NCI-H1930 (cell line): ENCODE measurements at places on chromosomes 7 and 10.

DNA sequence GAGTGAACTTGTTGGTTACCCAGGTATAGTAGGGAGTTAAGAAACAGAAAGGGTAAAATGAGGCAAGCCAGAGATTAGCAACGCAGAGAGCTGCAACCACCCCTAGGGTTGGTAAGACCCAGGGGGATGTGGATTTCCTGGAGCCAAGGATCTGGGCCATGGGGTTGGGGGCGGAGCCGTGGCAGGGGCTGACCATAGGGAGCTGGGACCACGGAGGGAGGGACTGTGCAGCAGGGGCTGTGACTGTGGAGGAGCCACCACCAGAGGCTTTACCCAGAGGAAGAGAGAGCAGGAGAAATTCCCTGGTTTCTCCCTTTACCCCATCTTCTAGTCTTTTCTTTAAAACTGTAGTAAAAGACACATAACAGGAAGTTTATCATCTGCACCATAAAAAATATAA, 58.6 kb upstream of the BAIAP2L1 start:
- DNase-seq: no peak

- no peak for DNase-seq
These were observed 192.1 kb upstream of the MGMT start for GRCh38 chr10:129274748-129275474.

- no peak for DNase-seq
These were observed 1.3 kb downstream of the STK17A start for GRCh38 chr7:43584195-43584586.

- no peak for DNase-seq
These were observed at the start of gene PKD2L1 for GRCh38 chr10:100330079-100330478. PKD2L1 (minus strand) TSS chr10:100330228; CDS start chr10:100330103, 125 bp downstream.

- no peak for DNase-seq
These were observed 289.3 kb upstream of the PODXL start for GRCh38 chr7:131845573-131846314.

DNA sequence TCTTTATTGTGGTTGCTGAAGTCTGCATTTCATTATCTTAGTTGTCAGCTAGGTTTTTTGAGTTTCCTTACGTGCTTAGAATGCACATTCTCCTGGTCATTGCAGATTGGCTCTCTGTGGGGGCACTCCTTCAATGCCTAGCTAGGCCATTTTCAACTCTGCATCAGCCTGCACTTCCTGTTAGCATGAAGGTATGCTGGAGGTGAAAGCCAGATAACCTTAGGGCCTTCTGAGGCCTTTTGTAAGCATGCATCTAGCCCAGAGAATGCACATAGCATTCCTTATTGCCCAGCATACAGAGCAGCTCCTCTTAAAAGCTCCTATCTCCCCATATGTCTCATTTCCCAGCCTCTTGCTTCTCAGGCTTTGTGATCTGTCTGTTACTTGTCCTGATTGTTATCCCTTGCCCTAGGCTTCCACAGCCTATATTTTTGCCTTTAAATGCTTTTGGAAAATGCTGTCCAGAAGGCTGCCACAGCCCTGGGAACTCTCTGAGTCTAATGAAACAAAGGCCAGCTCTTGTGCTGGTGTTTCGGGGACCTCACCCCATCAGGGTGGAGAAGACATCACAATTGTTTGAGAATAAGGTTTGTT, 108.1 kb upstream of the IGFBP3 start:
- no peak for DNase-seq

GRCh38 chr7:106858618-106859532, 6.2 kb upstream of the PIK3CG start:
- DNase-seq: no peak

GRCh38 chr7:101952355-101953247, 135.2 kb downstream of the CUX1 start:
- no peak for DNase-seq

DNA sequence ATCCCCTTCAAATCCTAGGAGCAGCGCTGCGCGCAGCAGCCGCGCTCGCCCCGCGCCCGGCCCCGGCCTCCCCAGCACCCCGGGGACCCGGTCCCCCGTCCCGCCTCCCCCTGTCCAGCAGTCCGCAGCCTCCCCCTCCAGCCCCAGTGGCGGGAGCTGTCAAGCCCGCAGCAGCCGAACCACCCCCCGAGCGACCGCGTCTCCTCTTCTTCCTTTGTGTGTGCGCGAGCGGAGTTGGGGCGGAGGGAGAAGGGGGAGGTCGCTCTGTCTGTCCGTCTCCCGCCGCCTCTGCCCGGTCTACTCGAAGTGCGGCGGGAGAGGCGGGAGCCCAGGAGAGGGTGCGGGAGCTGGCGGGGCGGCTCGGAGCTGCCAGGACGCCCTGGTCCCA, 375 bp upstream of the CHN2 start:
- no peak for DNase-seq

GRCh38 chr7:107125475-107125874, 43.3 kb upstream of the HBP1 start:
- no peak for DNase-seq

- DNase-seq: no peak
These were observed 9.3 kb upstream of the PDE1C start for GRCh38 chr7:32079510-32079909.

GRCh38 chr7:35521941-35522340, 173.0 kb downstream of the HERPUD2 start:
- no peak for DNase-seq

DNA sequence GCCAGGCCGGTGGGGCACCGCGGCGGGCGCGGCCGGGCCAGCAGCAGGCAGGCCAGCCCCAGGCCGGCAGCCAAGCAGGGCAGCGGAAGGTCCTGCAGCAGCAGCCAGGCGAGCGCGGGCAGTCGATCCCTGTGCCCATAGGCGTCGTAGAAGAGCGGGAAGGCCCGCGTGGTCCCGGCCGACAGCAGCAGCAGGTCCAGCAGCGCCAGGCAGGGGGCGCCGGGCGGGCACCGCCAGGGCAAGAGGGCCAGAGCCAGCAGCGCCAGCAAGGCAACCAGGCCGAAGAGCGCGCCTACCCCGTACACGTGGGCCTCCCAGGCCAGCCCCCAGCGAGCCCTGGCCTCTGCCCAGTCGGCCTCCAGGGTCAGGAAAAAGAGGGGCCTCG, 8.4 kb upstream of the RBM28 start:
- no peak for DNase-seq

DNA sequence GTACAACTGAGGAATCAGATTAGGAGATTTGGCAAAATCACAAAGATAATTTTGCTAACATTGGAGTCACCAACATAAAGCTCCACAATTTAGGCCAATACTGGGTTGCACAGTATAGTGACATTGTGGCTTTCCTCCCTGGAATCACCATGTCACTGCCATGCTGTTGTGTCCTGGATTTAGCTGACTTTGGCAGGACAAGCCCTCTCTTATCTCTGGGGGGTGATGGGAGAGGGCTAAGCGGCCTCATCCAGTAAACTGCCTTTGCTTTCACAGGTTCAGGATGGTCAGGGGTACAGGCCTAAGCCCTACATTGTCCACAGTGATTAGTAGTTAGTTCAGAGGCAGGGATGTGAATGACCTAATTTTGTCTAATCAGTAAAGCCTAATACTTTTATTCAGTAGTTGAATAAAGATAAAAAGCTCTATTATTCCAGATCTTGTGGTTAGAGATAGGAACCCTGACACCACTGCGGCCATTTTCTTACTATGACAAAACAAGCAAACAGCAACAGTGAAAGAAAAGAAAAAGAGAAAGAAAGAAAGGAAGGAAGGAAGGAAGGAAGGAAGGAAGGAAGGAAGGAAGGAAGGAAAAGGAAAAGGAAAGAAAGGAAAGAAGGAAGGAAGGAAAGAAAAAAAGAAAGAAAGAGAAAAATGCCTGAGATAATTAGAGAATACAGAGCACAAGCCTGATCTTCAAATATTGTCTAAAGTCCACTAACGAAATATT, 140.1 kb downstream of the ETV1 start:
- no peak for DNase-seq

GRCh38 chr7:24825381-24825794, 68.1 kb upstream of the GSDME start:
- DNase-seq: no peak

- DNase-seq: no peak
These were observed 83.5 kb downstream of the MICU1 start for GRCh38 chr10:72542396-72542815.
